ENCODE measurements at places on chromosomes 13 and 19. TPM values are rescaled to one million over a fixed set of nuclear protein-coding genes. Genes with fewer than 3 reads are reported as not detected.

CEACAM8 gene
- not detected for total RNA-seq

RETN gene
- total RNA-seq = not detected

VRK3 gene
- total RNA-seq = 65.1 TPM

WDR62 gene
- total RNA-seq = 2.0 TPM

All from CD4-positive, alpha-beta T cell (primary cell).